Activated T-cell treated with anti-CD3 and anti-CD28 coated beads for 4 hours (primary cell): ENCODE measurements at places on chromosomes 4 and X.

DNA sequence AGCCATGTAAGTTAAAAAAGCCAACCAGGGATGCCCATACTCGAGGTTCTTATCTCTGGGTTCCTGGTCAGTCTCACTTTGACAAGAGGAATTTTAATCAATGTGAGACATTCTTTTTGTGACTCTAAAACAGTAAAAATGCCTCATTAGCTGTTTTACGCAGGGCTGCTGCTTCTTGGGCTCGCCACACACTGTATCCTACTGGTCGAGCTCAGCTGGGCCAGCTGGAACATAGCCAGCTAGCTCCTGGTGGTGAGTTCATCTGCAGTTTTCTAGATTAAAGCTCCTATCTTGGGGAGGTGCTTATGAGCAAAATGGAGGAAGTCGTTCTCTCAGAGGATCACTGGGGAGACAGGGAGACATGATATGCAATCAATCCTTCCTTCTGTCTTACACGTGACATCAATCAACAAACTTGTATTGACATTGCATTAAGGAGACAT, 55.9 kb upstream of the LEF1 start:
- DNase-seq, result no peak

- DNase-seq, result no peak
These were observed 53.5 kb downstream of the PLAC1 start for GRCh38 chrX:134604701-134605311.

DNA sequence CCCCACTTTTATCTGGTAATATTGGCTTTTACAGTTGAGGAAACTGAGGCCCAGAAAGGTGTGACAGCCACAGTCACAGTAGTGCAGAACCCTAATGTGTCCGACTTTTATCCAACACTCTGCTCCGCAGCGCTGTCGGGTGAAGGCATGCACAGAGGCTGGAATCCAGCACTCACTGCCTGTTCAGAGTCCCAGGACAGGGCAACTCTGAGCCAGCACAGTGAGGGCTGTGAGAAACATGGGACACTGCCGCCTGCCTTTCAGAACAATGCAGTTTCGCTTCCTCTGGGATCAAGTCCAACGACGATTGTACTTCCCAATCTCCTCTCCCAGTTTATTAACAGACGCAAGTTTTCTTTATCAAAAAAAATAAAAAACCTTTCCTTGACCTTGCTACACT, 41.9 kb upstream of the PDGFRA start:
- no peak for DNase-seq

DNA sequence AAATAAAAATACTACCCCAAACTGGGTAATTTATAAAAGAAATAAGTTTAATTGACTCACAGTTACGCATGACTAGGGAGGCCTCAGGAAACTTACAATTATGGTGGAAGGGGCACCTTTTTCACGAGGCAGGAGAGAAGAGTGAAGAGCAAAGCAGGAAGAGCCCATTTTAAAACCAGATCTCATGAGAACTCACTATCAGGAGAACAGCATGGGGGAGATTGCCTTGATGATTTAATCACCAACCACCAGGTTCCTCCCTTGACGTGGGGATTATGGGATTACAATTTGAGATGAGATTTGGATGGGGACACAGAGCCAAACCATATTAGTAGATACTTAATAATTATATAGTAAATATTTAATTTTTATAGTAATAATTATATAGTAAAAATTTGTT, 10.1 kb downstream of the CISD2 start:
- DNase-seq, result no peak

DNA sequence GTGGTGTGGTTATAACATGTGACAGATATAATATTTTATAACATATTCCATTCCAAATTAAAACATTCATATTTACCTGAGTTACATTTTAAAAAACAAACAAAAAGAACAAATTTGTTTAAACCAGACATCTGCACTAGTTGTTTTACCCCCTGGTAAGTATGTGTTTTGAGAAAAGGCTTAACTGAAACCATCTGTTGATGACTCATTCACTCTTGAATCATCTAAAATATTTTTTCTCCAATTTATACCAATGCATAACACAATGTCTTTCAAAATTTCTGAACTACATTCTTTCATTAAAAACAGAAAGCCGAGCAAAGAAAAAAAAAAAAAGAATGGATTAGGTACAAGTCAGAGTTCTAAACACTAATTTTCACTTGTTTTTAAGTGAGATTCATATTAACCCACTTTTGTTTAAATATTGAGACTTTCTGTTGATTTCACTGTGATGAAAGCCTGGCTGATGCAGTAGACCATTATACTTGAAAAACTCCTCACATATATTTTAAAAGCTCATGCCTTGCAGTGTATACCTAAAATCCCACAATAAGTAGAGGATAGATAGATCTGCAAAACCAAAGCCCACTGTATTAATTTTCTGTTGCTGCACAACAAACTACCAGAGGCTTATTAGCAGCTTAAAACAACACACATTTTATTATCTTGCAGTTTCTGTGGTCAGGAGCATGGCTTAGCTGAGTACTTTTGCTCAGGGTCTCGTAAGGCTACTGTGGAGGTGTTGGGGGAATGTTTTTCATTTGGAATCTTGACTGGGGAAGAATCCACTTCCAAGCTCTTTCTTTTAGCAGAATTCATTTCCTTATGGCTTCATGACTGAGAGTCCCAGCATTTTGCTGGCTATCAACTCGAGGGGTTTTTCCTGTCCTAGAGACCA, 221.5 kb downstream of the PCDH18 start:
- DNase-seq, result no peak

DNA sequence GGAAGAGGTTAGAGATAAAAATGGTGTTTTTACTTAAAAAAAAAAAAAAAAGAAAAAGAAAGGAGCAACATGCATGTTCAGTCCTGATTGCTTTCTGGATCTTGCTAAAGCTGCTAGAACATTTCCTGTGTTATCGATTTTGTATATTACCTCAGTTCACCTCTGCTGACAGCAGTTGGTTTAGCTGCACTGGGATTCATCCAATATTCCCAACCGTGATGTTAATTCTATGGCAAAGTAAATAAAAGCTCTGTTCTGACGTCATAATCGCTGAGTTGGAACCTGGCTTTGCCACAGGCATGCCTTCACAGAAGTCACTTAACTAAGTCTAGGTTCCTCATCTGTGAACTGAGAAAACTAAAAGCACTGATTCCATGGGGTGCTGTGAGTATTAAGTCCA, 90.7 kb upstream of the SORBS2 start:
- DNase-seq, result no peak

DNA sequence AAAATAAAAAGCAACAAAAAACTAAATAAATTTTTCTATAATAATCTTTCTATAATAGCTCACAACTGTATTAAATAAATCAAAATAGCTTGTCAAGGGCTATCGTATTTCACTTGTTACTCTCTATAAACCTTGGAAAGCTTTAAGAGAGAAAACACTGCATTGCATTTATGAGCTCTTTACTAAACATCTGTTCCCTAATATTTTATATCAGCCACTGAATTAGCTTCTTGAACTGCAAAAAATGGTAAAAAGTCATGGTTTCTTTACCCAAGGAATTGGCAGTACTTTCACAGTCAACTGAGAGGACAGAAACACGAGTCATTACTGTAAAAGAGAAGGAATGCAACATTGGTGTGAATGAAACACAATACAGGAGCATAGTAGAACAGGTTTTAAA, 671.2 kb downstream of the PCDH18 start:
- no peak for DNase-seq

DNA sequence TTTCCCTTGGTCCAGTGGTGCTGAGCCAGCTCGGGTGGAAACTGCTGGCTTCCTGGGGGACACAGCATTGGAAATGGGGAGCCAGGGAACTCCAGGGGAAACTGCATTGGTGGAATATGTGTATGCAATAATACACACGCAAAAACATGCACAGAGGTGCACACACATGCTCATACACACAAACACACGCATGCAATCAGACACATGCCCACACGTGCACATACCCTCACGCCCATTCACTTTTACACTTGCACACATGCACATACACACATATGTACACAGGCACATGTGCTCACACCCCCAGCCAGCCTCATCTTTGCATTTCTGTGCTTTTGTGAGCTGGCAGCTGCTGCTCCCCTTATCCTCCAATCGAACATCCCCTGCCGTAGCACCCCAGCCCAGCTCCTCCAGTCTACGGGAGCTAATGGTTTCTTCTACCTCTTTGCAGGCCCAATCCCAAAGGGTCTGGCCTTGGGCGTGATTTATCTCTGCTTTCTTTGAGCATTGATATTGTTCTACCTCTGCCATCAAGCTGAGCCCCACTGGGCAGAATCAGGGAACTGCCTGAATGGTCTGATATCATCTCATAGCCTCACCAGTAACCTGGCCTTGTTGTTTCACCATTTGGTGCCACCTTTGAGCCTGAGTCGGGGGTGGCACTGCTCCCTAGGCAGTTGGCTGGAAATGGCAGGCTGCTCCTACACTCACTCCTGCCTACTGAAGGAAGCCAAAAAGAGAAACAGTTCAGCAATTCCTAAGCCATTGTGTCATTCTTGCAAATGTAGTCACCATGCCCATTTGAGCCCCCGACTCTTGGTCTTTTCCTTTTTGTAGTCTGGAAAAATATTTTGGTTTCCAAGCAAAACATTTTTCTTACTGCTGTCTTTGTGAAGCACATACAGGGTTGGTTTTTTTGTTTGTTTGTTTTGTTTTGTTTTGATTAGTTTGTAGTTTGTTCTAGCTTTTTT, 104.4 kb upstream of the MAMLD1 start:
- DNase-seq, result no peak

- DNase-seq, result no peak
These were observed 2201.2 kb downstream of the ARAP2 start for GRCh38 chr4:34043131-34043530.

DNA sequence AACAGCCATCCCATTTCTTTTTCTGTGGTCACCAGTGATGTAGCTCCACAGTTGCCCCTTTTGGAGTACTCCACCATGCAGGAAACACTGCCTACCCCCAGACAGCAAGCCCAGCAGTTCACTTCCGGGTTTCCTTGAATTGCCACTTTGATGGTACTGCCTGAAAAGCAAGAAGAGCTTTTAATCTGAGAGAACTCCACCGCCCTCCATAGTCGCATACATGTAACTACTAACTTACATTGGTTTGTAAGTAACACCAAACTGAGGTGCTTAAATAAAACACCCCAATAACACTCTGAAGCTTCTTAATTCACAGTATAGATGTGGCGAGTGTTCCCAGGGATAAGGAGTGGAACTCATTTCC, 53.6 kb upstream of the HPSE start:
- no peak for DNase-seq

- no peak for DNase-seq
These were observed 205.7 kb upstream of the BCOR start for GRCh38 chrX:40303256-40304077.

GRCh38 chrX:7132335-7133049, 15.0 kb upstream of the STS start:
- no peak for DNase-seq

- DNase-seq, result no peak
These were observed 610.3 kb upstream of the AADAT start for GRCh38 chr4:170700064-170700463.

- no peak for DNase-seq
These were observed 45.3 kb downstream of the STK26 start for GRCh38 chrX:132068405-132068804.

- DNase-seq, result no peak
These were observed 172.7 kb upstream of the MED14 start for GRCh38 chrX:40908026-40908425.

- no peak for DNase-seq
These were observed 16.6 kb upstream of the PTCHD1 start for GRCh38 chrX:23317799-23318724.

- DNase-seq, result no peak
These were observed 34.0 kb downstream of the CENPU start for GRCh38 chr4:184699941-184700340.

GRCh38 chr4:89279385-89279784, 28.2 kb downstream of the GPRIN3 start:
- no peak for DNase-seq

GRCh38 chr4:188892837-188893236, 753.6 kb downstream of the TRIML1 start:
- DNase-seq, result no peak

- no peak for DNase-seq
These were observed 3.2 kb downstream of the DGKQ start for GRCh38 chr4:970046-970745.
